ENCODE measurements at places on chromosomes 5 and 9. TPM values are rescaled to one million over a fixed set of nuclear protein-coding genes. Genes with fewer than 3 reads are reported as not detected.

DNA sequence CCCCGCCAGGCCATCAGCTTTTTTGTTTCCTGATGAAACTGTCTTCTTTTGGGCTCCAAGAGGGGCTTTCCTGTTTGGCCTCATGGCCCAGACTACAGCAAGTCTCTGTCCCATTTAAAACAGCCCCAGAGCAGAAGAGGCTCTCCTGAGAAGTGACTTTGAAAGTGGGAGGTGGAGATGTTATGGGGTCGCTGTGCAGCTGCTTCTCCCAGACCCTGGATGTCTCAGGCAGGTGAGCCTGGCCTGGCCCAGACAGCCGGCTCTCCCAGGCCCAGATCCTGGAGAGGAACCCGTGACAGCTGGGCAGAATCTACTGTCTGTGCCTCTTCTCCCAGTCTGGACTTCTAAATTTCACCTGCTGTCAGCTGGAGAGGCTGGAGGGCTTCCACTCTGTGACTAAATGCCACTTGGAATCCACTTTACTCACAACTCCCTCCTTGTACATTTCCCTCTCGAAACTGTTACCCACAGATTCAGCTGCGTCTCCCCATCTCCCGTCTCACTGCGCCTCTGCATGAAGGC lies 20.6 kb downstream of the FAM78A start:
- no peak for DNase-seq

DNA sequence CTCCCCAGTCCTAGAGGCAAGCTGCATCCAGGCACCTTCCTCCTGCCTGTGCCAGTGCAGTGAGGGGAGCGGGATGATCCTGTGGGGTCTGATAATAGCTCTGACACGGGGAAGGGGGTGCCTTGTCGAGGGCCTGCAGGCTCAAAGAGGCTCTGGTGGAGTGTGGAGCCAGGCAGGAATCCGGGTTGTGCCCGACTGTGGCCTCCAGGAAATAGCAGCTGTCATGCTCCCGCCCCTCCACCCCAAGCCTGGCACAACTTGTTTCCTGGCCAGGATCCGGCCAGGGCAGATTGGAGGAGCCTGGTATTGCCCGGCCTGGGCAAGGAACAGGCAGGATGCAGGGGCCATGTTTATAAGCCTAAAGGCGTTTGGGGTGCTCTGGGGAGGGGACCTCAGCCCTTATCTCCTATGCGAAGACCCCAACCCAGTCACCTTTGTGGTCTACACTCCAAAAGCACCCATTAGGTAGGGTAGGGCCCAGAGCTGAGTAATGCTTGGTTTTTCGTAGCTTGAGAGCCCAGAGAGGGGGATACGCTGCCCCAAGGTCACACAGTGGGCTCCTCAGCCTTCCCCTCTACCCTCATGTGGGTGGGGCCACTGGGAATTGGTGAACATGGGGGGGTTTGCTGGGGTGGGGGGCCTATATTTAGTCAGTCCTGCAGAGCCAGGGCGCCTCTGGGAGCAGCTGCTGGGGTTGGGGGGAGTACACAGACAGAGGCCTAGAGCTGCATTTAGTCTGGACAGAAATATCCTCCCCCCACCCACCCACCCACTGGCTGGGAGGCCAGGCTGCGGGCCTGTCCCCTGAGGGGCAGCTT lies 12.2 kb downstream of the CXXC5 start:
- no peak for DNase-seq

DNA sequence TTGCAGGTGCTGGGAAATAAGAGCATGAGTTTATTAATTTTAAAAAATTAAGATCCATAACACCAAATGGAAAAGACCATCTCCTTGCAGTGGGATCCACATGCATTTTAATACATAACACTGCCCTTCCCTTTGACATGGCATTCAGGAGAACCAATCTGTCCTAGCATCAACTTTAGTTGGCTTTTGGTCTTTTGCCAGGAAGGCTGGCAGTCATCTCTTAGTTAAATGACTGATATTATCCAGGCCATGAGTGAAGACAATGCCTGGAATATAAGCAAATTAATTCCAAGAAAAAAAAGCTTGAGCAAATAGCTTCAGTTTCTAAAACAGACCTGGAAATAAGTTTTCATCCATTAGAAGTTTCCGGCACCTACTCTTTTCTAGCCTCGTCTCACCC lies 55.1 kb upstream of the OTULINL start:
- no peak for DNase-seq

- no peak for DNase-seq
Observed at GRCh38 chr5:35461530-35461929, 156.1 kb upstream of the SPEF2 start.

DNA sequence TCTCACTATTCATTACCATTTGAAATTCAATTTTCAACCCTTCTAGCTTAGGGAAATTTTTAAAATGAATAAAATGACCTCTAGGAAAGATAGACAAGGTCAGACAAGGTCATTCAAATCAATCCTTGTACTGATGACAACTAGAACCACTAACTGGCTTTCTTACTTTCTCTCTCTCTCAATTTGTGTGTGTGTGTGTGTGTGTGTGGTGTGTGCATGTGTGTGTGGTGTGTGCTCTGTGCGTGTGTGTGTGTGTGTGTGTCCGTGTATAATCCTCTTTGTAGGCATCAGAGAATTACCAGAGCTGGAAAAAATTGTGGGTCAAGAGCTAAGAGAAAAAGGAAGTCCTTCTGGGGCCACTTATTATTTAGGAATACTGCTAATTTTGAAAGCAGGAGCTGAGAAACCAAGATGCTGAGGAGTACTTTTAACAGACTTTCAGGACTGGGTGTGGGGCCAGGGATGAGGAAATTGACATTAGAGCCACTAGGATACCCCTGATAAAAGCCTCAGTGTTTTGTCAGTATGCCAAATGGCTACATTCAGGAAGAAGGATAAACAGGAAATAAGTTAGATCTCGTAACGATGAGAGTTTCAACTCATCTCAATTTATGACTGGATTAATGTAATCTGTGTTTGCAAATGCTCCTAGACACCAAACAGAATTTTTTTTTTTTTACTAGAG lies 723.3 kb downstream of the CETN3 start:
- DNase-seq, result no peak

GRCh38 chr5:31000287-31000686 lies 193.2 kb upstream of the CDH6 start:
- DNase-seq, result no peak

LEAP2 gene
- total RNA-seq, result 2.5 TPM

PTPRD gene
- 532 TPM for total RNA-seq

DNA sequence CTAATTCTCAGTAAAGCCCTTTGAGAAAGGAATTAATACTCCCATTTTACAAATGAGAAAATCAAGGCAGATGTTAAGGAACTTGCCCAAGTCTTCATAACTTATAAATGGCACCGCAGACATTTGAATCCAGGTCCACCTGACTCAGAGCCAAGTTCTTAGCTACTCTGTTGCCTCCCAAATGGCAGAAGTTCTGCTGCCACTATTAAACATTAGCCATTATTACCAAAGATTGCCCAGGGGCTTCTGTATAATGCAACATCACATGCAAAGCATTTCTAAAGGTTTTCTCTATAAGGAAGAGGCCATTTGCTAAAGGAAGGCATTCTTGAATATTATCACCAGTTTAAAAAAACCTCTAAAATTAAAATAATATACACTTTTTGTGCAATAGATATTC lies 28.3 kb downstream of the TPD52L3 start:
- DNase-seq, result no peak
